Stimulated activated CD8-positive, alpha-beta memory T cell treated with anti-CD3 and anti-CD28 coated beads, Interleukin-2, amount 100 ng/mL, for 1 hour (primary cell): ENCODE measurements at places on chromosomes 3 and 15.

DNA sequence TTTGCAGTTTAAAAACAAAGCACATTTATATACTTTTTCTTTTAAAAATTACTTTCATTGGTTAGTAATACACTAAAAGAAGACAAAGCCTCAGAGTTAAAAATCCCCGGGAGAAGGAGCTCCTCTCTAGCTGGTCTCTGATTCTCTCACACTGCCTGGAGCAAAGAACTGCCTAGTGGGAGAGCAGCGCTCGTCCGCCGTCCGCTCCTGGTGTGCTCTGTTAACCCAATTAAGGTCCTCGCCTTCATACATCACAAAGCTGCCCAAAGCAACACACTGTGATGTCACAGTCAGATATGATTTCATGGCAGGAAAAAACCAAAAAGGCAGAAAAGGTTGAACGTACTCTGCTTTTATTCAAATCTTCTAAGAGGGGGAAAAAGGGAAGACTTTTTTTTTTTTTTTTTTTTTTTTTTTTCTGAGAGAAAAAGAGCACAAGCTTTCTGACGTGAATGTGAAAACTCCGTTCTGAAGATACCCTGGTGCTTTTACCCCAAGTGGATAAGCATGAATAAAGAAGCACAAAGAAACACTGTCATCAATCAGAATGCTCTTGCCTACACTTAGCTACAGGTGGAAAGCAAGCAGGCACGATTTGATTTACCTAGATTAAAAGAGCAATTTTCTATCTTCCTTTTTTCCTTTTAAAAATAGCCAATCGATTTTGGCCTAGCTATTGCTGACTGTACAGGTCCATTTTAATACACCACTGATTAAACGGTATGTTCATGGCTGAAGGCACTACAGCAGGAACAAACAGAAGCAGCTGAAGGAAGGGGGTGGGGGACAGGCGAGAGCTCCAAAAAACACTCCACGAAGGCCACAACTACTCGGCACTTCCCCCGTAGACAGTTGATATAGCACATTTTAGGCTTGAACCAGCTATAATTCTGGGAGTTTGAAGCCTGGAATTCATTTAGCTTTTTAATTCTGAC lies 115.2 kb downstream of the TIGIT start:
- no peak for DNase-seq

DNA sequence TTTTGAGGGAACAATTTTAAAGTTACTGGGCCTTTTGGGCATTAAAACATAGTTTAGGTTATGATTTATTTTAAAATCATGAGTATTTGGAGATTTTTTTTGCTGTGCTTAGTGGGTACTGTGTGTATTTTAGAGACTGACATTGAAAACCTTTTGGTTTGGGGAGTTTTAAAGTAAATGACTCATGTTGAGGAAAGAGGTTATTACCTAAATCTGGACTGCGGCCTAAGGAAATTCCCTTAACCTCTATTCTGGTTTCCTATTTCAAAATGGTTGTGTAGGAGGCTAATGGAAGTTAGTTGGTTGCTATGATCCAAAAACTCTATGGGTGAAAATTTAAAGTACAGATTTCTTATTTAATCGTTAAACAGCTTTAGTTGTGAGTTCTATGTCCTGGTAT lies 57.3 kb upstream of the DPH6 start:
- DNase-seq: no peak

DNA sequence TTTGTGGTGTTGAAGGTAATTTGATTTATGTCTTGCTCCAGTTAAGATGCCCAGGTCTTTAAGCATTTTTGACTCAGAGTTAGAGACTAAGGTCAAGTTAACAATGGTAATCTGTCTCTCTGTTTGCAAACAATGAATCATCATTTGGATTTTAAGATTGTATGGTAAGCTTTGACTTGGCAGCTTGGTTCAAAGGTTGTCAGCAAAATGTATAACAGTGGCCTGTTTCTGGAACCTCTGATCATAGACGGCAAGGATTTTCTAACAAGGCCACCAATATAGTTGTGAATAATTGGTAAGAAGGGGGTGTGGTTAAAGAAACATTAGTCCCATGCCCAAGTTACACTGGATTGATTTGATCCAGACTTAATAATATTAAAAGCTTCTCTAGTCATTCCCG lies 775.2 kb upstream of the GOLIM4 start:
- no peak for DNase-seq

GRCh38 chr15:29873947-29874411 lies 51.7 kb upstream of the TJP1 start:
- no peak for DNase-seq

GRCh38 chr3:55521738-55522421 lies 34.8 kb upstream of the WNT5A start:
- no peak for DNase-seq

DNA sequence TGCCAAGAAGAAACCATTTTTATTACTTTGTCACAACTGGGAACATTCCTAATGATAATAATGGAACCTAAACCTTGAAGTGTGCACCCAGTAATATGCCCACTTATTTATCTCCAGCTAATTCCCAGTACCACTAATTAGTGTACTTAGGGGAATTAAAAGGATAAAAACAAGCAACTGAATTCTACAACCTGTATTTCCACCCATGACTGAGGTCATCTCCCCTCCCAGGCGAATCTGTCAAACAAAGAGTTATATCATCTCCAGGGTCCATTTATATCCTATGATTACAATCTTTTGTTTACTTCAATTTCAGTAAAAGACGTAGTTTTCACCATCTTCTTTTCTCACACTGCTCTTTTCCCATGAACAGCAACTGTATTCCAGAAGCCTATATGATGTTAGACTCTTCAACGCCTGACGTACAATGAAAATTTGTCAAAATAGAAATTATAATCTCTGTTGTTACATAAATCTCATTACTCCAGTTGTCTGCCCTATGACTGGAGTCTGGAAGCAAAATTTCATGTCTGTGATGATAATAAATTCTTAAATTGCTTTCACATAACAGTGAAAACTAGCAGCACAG lies 177.6 kb downstream of the GOLIM4 start:
- no peak for DNase-seq

GRCh38 chr3:152731511-152731910 lies 103.4 kb upstream of the P2RY1 start:
- DNase-seq: no peak

DNA sequence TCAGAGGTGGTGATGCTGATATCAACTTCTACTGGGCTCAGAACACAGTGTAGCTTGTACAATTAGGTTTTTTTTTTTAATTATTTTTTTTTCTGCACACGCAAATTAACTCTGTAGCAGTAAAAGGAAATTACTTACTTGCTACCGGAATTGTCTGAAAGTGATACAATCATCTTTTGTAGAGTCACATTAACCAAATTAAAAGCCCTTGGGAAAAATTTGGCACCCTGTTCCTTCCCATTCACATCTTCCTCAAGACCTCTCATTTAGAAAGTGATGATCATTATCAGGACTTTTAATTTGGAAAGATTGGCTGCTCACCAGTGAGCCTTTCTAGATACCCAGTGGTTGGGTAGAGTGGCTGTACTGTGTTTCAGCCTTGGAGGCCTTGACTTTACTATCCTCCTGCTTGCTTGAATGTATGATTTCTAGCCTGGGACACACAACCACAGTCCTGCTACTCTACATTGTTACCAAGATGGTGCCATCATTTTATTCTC lies 158.3 kb downstream of the ECT2 start:
- no peak for DNase-seq

DNA sequence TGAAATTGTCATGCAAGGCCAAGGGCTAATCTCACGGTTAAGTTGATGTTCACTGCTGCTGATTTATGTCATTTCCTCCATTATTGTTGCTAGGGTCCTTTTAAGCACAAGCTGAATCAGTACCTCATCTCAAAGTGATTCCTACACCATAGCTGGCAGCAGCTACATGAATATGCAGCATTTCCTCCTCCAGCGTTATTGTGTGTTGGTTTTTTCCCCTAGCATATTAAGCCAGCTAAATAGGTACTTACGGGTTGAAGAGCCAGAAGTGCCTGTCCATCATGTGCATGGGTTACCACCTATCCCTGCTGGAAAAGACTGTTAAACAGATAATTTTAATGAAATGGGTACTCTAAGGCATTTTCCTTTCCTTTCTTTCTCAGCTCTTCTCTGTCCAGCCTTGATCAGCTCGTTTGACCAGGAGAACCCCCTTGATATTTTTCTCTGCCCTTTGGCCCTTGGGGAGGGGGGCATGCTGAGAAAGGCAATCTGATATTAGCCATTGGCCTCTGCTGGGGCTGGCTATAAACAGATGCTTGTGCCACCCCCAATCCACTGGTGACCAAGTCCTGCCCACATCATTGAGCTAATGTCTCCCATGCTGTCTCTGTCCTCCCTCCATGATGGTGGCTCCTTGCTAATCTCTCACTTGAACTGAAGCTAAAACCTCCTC lies 115.6 kb upstream of the PLXNA1 start:
- DNase-seq: no peak

DNA sequence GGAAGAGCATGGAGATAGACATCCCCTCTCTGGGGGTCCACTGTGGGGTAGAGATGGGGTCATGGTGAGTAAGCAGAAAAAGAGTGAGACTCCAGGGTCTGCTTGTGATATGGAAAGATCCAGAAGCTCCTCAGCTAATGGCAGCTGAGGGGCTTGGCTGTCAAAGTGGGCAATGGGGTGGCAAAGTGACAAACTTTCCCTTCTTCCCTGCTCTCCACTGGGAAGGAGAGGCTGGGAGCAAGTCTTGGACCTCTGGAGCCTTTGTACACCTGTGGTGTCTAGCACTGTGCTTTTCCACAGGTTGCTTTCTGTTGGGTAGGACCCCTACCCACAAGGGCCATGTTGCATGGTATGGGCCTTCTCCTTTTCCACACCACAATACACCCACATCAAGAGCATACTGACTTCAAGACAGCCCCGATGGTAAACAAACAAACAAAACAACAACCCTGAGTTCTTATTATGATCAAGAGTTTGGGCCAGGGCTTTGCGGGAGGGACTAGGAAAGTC lies 3.5 kb downstream of the ITGA11 start:
- no peak for DNase-seq

- no peak for DNase-seq
These were observed 1.8 kb upstream of the TGFBR2 start for GRCh38 chr3:30604558-30604957.

DNA sequence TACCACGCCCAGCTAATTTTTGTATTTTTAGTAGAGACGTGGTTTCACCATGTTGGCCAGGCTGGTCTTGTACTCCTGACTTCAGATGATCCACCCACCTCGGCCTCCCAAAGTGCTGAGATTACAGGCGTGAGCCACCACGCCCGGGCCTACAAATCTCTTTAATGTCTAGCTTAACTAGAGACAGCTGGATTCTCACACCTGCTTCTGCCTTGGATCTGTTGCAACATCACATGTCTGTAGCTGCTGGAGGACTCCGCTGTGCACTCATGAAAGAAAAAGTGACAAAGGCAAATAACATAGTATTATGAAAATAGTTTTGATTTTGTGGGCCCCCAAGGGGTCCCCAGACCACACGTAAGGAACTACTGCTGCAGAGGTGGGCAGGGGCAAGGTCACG lies 85.9 kb downstream of the NCEH1 start:
- no peak for DNase-seq

- DNase-seq: no peak
These were observed 82.8 kb upstream of the MEX3B start for GRCh38 chr15:82128401-82129148.

GRCh38 chr15:94412979-94413746 lies 181.8 kb downstream of the MCTP2 start:
- DNase-seq: no peak

DNA sequence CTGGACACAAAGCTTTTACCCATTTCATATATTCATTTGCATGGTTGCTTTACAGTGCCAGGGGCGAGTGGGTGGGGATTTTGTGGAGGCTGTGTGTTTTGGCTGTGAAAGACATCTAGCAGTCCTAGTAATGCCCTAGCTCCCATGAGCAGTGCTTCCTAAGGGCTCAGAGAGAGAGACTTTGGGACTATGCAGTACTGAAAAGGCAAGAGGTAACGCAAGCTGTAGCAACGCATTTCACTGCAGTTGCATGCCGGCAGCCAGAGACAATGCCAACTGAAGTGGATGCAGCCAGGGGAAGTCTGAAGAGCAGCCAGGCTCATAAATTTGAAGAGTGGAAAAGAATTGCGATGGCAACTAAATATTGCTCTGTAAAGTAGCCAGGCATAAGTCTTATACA lies 27.4 kb upstream of the ATP10A start:
- no peak for DNase-seq

DNA sequence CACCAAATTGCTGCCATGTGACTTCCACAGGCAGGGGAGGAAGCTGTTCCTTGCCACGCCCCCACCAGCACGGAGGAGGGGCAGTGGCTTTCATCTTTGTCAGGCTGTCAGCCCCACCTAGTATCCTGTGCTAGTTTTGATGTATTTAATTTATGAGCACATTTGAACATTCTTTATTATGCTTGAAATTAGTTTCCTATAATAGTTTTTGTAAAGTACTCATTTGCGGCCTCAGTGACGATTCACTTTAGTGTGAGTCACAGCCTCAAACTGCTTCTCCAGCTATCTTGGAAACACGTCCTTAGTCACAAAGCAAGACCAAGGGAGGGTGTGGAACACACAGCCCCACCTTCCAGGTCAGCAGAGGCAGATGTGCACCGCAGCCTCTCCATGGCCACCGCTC lies 239.9 kb upstream of the ATP10A start:
- no peak for DNase-seq

DNA sequence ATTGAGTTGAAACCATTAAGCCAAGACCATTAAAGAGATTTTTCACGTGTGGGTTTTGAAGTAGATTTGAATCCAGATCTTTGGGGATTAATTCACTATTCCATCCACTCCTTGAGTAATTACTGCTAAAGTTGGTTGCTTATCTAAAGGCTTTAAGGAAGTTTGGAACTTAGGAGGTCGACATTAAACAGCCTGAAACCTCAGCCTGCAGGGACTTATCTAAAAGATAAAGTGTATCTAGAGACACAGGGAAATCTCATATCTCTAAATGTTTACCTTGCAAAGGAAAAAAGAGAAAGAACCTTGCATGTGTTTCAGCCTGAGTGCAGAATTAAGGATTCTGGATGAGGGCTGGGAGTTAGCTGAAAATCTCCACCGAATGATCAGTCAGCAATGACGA lies 158.6 kb downstream of the MEIS2 start:
- DNase-seq: no peak

DNA sequence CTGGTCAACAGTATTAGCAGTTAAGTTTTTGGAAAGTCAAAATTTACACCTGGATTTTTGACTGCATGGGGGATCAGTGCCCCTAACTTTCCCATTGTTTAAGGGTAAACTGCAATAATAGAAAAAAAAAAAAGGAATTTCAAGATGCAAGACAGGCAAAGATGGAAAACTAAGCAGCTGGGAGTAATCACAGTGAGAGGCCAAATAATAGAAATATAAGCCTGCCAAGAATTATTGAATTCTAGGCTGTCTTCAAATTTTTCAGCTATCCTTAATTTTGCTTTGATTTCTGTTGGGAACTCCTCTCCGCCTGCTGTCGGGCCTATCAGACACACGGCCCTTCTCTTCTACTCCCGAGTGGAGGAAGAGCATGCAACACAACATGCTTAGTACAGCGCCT lies 215.5 kb upstream of the LMCD1 start:
- no peak for DNase-seq

- no peak for DNase-seq
These were observed 28.6 kb upstream of the MINAR1 start for GRCh38 chr15:79403501-79403900.

GRCh38 chr15:100200287-100200880 lies 141.4 kb downstream of the ADAMTS17 start:
- DNase-seq: no peak
